ENCODE measurements at places on chromosomes 6 and 20.

GRCh38 chr6:45493761-45494160 lies 116.0 kb upstream of the SUPT3H start:
- DNase-seq = no peak

GRCh38 chr20:9215539-9215938 lies 146.7 kb downstream of the PLCB4 start:
- no peak for DNase-seq

DNA sequence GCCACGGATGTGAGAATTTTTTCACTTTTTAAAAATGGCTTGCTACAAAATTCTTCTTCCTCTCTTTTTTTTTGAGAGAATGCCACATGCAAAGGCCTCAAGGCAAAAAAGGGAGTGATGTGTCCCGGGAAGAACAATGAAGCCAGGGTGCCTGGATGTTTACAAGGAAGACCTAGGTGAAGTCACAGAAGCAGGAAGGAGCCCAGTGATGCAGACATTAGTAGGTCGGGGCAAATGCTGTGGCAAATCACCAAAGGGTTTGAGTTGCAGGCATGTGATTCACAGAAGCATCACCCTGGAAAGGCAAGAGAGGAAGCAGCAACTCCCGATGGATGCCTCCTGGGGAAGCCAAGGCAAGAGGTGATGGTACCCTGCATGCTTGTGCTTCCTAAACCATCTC lies 46.8 kb downstream of the FARS2 start:
- DNase-seq = no peak

GRCh38 chr20:341682-342081 lies 5.2 kb upstream of the NRSN2 start:
- DNase-seq = peak; percentile 89
